ENCODE measurements at places on chromosomes 5 and 9.

GRCh38 chr5:146528236-146528635 is 12.2 kb upstream of the GPR151 start:
- DNase-seq: no peak

DNA sequence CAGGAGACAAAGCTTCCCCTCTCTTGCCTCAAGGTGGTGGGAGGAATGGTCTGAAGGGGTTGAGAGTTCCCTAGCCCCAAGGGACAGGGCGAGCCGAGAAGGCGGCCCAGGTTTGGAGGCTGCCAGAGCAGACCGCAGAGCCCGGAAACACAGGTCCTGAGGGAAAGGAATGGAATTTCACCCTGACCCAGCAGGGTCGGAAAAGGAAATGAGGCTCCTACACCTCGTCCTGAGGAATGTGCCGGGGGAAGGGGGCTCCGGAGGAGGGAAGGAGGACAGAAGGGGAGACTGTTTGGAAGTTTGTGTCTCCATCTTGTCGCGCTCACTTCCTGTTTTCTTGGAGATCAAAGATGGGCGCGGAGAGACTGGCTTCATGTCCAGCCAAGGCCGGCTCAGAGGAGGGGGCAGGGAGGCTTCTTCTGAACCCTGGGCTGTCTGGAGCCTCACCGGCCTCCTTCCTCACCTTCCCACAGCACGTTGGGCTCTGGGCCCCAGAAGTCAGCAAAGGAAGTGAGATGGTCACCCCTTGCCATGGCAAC is 9.6 kb downstream of the ENG start:
- DNase-seq: peak; percentile 60

DNA sequence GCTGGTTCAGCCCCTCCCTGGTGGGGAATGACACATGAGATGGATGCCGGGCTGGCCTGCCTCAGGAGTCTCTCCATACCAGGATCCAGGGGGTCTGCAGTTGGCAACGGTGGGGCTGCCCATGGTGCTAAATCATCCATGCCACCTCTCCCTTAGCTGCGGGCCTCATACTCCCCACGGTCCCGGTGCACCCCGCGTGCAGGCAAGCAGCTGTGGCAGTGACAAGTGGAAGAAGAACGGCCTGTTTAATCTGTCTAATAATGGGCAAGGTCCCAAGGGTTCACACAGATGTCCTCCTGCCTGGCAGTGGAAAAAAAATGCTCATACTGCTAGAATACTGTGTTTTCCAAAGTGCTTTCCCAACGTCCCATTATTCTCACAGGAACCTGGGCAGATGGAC is 196.9 kb upstream of the PANK3 start:
- DNase-seq: no peak

- no peak for DNase-seq
These were observed 12.9 kb downstream of the GDF9 start for GRCh38 chr5:132853323-132853722.

DNA sequence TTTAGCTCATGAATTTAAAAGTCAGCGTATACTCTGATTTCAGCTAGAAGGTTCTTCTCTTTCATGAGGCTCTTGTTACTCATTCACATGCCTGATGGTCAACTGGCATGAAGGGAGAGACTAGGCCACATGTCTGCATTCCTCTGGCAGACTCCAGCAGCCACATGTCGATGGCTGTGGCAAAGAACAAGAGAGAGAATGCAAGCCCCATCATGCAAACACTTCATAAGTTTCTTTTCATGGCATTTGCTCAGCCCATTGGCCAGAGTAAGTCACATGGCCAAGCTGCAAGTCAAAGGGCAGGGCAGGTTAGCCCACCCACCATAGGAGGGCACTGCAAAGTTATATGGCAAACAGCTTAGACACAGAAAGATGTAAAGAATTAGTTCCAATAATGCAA is 5.4 kb downstream of the KCNV2 start:
- peak; percentile 67 for DNase-seq

DNA sequence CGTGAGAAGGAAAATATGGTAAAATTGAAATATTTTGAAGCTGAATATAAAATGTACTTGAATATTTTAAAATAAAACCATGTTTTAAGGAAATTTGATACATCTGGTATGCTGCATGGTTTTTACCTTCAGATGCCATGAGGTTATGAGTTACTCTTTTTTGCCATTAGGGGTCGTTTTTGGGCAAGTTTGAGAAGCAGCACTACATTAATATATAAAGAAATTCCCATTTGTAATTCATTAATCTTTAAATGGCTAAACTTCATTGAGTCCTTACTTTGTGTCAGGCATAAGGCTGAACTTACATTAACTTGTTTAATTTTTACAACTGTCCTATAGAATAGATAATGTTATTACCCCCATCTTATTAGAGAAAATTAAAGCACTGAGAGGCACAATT is 152.3 kb downstream of the KDM4C start:
- DNase-seq: no peak

DNA sequence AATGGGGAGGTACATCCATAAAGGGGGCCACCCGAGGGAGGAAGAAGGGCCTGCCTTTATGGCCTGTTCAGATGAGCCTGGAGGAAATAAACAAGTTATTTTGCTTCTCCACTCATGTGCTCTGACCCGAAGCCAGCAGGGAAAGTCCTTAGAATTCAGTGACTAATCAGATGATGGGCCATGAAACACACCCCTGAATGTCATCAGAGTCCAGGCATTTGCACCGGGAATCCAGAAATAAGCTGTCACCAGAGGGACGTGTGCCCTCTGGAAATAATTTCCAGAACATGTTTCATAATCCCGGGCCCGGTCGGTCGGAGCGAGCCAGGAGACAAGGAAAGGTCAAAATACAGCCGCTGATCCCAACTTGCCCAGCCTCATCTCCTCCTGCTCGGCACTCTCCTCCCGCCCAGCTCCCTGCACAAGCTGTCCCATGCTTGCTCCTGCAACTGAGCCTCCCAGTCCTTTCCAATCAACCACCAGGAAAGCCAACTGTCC is 73.6 kb upstream of the ZNF622 start:
- DNase-seq: peak; percentile 40

DNA sequence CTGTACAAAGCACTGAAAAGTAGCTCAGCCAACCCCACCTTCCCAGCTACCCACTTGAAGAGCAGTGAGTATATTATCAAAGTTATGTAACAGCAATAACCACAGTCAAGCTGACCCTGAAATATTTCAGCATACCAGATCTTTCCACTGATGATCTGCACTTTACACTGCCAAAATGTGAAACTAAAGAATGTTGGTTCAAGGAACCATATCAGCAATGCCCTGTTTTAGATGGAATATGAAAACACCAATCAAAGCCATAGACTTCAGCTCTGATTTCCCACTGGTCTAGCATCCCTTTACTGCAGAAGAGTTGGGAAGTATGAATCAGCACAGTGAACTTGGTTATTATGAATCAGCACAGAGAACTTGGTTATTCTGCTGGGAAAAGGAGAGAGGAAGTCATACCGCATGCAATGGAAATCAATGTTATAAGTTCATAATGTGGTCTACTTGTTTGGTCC is 20.0 kb downstream of the CEMIP2 start:
- no peak for DNase-seq

DNA sequence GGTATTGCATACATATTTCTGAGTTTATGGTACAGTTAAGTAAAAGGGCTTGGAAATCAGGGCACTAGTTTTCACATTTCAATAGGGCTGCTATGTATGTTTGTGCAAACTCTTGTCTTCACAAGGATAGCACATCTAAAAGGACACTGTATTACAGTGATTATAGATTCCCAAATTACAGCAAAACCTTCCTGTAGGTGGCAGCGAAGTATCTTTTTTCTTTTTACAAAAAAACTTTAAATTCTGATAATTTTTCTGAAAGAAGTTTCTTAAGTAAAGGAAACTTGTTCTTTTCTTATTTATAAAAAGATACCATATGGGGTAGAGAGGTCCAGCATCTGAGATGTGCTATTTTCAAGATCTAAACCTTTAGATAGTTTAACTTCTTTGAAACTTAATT is 337.8 kb downstream of the PTPRD start:
- no peak for DNase-seq

DNA sequence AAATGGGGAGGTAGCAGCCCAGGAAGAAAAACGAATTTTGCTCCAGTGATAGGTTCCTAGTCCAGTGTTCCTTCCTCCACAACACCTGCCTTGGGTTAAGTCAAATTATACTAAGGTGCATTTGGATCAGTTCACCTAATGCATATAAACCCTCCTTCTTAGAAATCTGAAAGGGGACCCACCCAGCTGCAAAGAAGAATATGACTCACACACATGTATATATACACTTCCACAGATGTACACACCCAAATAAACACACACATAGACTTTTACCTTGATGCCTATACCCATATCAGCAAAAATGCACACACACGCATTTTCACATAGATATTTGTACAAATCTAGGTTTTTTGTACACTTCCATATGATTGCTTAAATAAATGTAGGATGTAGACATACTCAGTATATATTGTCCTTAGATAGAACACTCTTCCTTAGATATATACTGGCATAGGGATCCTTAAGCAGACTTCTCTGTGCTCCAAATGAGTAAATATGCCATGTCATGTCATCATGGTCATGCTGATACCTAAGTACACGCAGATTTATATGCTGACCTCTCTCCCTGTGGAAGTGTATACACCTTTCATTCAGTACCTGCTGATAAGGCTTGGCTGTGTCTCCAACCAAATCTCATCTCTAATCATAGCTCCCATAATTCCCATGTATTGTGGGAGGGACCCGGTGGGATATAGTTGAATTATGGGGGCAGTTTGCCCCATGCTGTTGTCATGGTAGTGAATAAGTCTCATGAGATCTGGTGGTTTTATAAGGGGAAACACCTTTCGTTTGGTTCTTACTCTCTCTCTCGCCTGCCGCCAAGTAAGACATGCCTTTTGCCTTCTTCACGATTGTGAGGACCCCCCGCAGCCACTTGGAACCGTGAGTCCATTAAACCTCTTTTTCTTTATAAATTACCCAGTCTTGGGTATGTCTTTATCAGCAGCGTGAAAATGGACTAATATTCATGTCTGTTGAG is 10.2 kb downstream of the ADRB2 start:
- DNase-seq: no peak

GRCh38 chr5:171295299-171295698 is 13.7 kb upstream of the TLX3 start:
- DNase-seq: no peak

- peak; percentile 91 for DNase-seq
These were observed 7.9 kb downstream of the AK1 start for GRCh38 chr9:127869310-127870152.

DNA sequence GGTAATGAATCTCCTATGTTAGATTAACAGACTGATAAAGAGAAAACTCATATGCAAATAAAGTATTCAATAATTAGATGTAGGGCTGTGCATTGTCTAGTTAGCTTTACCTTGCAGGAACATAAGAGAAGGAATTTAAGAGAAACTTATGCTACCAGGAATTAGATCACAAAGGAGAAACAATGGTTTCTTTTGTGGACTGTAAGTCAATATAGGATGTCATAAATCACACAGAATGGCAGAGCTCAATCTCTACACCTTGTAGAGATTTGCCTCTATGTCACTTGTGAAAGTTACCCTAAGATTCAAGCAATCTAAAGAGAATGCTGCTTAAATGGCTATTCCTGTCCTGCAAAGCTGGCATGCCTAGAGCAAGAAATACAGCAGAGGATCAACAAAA is 26.0 kb downstream of the SLCO4C1 start:
- DNase-seq: no peak

GRCh38 chr9:7174884-7175283 is 417.1 kb downstream of the KDM4C start:
- DNase-seq: no peak

DNA sequence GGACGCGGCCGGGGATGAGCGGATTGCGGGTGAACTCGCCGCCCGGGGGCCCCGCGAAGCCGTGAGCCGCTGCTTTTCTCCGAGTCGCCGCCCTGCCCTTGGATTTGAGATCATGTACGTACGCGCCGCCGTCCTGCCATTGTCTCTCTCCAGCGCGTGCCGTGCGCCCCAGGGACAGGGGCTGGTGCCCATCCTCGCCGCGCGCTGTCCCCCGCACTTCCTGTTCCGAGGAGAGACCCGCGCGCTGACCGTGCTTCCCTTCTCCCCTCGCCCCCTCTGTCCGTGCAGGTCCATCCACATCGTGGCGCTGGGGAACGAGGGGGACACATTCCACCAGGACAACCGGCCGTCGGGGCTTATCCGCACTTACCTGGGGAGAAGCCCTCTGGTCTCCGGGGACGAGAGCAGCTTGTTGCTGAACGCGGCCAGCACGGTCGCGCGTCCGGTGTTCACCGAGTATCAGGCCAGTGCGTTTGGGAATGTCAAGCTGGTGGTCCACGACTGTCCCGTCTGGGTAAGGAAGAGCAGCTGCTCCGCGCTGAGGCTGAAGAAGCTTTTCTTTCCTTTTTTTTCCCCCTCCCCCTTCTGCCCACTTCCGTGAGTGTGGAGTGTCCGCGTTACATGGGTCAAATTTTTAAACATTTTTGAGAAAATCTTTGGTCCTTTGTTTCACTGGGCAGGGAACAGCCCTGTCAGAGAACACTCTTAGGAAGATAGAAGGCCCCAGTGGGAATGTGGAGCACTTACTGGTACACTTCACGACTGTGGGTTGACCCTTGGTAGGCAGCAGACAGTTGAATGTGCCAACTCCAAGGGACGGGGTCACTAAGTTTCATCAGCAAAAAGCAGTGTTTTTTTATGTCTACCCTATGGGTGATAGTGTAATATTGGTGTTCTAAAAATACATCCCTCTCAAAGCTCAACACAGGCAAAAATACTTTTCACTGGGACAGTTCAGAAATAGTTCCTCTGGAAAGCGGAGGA is 727 bp downstream of the RHOBTB3 start:
- peak; percentile 68 for DNase-seq

DNA sequence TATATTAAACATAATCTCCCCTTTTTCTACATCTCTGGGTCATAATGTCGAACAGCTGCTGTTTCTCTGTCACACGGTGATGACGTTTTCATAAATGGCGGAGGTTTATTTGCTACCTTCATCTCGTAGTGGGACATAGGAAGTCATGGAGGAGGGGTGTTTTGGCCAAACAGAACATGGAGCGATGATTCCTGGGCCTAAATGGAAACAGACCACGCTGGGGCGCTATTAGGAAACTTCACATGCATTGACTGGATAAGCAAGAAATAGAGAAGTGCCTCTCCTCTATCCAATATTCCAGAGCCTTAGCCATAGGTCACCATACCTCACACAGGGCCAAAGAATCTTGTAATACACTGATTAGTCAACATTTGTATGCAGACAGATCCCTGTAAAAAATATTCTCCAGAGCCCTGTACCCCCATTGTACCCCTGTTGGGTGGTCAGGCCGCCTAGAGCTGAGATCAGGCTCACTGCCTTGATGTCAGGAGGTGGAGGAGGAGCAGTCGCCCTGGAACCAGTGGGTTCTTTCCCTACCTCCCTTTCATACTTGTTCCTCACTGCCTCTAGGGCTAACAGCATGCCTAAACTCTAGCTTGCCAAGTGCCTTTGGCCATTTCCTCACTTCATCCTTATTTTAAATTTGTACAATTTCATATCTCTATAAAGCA is 77.8 kb upstream of the SPIN1 start:
- no peak for DNase-seq

- no peak for DNase-seq
These were observed 45.5 kb upstream of the LARP1 start for GRCh38 chr5:154709368-154710305.

Measured in femur (tissue), 1 donor.